ENCODE measurements at places on chromosomes 1 and 21. TPM values are rescaled to one million over a fixed set of nuclear protein-coding genes. Genes with fewer than 3 reads are reported as not detected.

Gene DIRAS3
- total RNA-seq = 10.3 TPM

Gene RSPO1
- 2.5 TPM for total RNA-seq

Gene SIPA1L2
- 71.3 TPM for total RNA-seq

DNA sequence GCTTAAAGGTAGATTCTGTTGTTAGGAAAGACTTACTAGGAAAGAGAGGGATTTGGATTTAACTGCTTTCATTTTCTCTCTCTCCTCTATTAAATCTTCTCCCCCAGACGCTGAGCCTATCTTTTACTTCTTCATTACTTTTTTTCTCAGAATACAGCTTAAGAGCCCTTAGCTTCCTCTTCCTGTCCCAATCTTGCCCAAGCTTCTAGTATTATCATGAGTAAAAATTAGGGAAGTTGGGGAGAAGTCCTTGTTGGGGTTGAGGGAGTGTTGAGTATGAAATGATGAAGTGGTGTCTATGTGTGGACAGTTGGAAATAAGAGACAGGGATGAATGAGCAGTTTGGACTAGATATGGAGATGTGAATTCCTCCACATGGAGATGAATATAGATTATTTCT lies 35.0 kb downstream of the ACP6 start:
- DNase-seq = no peak

DNA sequence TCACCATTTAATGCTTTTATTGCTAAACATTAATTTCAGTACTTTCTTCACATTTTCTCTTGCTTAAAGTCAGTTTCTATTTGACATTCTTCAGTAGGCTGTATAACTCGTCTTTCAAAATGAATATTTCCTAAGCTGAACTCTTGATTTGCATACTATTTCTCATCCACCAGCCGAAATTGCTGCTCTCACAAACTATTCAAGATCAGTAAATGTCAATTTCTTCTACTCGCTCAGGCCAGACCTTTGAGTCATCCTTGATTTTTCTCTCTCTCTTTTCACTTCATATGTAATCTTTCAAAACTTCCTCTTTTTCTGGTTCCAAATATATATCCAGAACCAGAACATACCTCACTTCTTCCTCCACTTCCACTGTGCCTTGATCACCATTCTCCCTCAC lies 990.0 kb downstream of the KCNT2 start:
- no peak for DNase-seq

- no peak for DNase-seq
These were observed 66.3 kb downstream of the TAS1R2 start for GRCh38 chr1:18793164-18793563.

DNA sequence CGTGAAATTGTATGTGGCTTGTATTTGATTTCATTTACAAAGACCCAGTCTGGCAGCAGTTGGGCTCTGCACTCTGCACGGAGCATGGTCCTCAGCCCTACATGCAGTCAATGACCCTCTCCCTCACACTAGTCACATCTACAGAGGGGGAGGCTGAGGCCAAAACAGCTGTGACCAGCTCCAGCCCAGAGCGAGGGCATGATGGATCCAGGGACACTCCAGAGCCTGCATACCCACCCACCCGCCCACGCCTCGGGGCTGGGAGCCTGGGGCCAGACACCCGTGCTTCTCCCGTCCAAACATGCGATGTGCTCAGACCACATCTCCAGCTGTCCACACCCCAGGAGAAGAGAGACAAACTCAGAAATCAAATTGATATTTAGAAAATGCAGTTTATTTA lies 14.0 kb upstream of the PRDM16 start:
- no peak for DNase-seq

DNA sequence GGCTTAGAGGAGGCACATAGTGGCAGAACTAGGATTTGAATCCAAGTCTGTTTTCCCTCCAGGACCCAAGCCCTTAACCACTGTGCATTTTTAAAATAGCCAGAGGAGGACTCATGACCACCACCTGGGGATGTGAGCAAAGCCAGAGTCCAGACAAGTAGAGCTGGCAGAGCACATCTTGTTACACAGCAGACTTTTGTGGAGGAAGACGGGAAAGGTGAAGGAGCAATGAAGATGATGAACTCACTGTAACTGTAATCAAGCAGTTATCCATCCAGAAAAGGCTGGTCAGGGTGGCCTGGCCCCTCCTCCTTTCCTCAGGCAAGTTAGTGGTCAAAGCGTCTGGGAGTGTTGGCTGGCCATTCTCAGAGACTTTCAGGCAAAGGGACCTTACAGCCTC lies 50.9 kb downstream of the SLC44A3 start:
- DNase-seq = no peak

GRCh38 chr1:220344745-220345144 lies 72.5 kb upstream of the RAB3GAP2 start:
- no peak for DNase-seq
